Activated CD4-positive, alpha-beta T cell treated with anti-CD3 and anti-CD28 coated beads, Interleukin-2, amount 50 U/mL, for 48 hours (primary cell): ENCODE measurements at places on chromosomes 1 and 21.

DNA sequence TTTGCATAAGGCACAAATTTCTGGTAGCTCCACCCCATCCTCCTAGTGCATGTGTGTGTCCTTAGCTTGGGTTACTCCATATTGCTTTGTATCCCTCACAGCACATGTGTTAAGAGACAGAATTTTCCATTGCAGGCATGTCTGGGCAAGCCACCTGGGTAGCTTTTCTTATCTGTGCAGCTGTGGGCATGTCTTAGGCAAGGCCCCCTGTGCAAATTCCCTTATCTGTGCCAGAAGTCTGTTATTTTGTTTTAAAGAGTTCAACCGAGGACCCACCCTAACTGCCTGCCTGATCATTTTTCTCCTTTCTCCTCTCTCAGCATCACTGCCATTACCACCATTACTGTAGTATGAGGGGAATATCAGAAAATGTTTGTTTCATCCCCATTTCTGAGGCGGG is 131.9 kb downstream of the CYYR1 start:
- no peak for DNase-seq

- no peak for DNase-seq
Observed at GRCh38 chr1:5865774-5866173, 126.5 kb downstream of the NPHP4 start.

GRCh38 chr1:31064718-31065309 is 703 bp downstream of the PUM1 start:
- DNase-seq = no peak

DNA sequence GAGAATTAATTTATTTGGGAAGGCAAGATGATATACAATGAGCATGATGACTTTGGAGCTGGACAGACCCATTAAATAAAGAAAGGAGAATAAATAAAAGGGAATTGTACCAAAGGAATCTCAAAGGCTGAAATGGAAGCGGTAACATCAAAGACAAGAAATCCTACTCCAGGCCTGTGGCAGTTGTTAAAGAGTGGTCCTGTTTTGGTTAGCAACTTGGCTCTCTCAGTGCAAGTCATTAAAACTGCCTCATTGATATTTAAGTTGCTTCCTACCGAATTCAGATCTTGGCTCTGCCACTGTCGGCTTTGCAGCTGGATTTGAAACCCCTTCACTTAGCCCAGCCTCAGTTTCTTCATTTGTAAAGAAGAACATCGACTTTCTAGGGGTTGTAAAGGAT is 10.1 kb downstream of the TGFB2 start:
- DNase-seq = no peak

GRCh38 chr1:226661965-226662364 is 77.1 kb downstream of the ITPKB start:
- DNase-seq = no peak

DNA sequence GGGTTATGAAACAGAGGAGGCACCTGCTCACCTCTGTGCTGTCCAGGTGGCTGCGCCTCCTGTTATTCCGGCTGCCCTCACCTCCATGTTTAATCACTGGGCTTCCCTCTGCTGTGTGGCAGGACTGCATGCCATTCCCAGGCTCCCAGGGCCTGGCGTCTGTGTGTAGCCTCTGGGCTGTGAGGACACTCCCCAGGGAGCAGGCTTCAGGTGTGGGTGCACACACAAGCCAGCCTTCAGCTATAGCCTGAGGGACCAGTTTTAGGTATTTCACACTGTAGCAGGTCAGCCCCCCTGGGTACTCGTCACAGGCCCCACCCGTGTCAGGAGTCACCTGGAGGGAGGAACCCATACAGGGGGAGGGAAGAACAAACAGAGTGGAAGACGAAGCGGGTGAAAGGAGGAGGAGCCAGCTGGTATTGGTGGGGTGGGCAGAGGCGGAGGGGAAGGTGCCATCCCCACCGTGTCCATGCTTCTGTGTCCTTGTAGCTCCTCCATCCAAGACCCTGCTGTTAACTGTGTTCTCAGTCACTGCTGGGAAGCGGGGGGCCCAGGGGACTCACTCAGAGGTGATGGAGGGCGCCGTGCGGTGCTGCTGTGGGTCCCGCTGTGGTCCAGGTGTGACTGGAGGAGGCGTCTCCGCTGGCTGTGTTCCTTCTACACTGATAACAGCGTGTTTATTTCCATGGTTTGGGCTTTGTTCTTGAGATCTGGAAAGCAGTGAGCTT is 158.6 kb downstream of the PGBD5 start:
- no peak for DNase-seq

DNA sequence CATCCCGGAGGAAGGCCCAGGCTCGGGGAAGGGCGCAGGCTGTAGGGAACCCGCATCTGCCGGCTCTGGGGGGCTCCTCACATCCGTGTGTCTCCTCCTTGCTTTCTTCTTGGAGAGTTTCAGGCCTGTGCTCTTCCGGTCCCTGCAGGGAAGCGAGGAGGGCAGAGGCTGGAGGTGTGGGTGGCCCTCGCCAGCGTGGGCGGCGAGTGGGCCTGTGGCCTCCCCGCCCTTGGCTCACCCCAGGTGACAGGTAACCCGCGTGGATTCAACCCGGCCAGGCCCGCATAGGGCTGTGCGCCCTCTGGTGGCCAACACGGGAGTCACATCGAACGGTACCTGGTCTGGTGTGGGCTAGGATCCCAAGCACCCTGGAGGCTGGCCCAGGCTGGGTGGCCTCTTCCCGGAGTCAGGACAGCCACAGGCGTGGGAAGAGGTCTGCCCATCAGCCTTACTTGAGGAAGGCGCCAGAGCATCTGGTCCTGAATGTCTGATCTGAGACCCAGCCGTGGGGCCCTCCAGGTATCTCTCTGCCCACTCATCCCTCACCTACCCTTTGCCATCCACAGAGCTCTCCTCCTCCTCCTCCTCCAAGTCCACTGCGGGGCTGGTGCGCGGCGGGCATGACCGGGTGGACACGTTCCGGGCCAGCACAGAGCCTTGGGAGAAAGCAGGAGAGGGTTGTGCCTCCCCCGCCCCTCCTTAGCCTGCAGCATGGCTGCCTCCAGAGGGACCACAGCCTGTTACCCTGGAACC is 9.6 kb upstream of the TNFRSF25 start:
- peak; percentile 78 for DNase-seq

DNA sequence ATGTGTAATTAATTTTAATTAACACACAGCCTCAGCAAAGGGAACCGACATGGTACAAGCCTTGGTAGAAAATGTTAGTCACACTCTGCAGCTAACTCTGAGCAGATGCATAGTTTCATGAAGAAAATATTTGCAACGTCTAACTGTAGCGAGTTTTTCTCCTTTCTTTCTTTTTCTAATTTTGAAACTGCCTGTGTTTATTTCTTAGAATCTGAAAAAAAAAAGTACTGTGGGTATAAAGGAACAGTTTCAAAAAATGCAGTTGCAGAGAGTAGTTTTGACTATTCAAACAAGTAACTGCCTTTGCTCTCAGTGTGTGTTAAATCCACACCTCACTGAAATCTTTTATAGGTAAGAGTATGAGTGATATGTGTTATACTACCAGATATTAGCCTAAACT is 149.9 kb upstream of the C1orf105 start:
- no peak for DNase-seq

GRCh38 chr1:11682287-11682771 is 1.4 kb upstream of the MAD2L2 start:
- DNase-seq = no peak

GRCh38 chr1:173413271-173413707 is 63.8 kb upstream of the PRDX6 start:
- no peak for DNase-seq

DNA sequence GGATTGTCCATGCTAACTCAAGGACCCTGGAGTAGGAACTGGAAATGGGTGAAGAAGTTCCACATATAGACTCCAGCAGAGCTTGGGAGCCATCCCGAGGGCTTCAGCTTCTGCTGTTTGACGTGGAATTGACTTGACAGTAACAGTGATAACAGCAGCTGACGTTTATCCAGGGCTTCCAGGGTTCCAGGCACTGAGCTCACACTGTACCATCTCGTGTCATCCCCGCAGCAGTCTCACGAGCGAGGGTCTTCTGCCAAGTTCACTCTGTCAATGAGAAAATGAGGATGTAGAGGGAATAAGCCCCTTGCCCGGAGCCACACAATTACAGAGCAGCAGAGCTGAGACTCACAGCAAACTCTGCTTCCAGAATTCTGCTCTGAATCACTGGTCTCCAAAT is 447.7 kb downstream of the SIPA1L2 start:
- DNase-seq = no peak

DNA sequence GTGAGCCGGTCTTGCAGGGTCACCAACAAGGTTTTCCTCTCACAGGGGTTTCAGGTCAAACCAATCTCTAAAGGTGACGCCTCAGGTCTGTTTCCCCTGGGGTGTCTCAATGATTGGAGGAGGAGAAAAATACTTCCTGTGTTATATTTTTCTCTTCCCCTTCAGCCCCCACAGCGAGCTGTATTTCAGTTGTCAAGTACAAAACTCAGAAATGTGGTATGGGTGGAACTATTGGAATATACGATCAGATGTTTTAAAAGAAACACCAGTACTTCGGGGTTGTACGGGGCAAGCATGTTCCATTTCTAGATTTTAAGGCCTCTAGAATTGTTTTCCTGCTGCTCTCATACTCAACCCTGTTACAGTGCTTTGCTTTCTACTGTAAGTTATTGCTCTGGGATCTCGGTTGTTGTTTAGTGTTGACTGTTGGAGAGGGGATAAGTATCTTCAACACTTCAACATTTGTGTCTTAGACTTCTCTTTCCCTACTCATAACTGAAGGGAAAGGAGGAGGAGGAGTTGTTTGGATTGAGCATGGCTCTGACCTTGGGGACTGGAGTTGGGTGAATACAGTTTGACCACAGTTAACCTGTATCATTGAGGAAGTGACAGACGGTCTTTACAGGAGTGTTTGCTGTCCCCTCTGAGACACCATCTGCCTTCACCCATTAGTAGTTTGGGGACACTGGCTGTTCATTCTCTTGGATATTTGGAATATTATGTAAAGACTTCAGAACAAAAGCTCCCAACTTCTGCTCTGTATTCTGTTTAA is 2.0 kb downstream of the MAPKAPK2 start:
- no peak for DNase-seq

- DNase-seq = no peak
Observed at GRCh38 chr1:156439777-156440183, 60.8 kb downstream of the MEF2D start.

DNA sequence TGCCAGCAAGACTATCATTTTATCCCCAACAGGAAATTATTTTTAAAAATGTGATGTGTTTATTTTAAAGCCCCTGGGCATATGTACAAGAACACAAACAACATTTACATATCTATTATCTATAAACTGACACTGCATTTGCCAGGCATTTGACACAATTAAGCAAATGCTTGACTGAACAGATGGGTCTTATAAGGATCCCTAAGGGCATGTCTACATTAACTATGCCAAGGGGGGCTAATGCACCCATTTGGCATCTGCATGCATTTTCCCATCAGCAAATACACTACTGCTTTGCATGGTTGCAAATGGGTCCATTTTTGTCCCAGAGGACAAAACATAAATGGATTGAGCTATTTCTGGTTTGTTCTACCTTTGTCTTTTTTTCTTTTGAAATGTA is 884.8 kb upstream of the B3GALT2 start:
- DNase-seq = no peak

DNA sequence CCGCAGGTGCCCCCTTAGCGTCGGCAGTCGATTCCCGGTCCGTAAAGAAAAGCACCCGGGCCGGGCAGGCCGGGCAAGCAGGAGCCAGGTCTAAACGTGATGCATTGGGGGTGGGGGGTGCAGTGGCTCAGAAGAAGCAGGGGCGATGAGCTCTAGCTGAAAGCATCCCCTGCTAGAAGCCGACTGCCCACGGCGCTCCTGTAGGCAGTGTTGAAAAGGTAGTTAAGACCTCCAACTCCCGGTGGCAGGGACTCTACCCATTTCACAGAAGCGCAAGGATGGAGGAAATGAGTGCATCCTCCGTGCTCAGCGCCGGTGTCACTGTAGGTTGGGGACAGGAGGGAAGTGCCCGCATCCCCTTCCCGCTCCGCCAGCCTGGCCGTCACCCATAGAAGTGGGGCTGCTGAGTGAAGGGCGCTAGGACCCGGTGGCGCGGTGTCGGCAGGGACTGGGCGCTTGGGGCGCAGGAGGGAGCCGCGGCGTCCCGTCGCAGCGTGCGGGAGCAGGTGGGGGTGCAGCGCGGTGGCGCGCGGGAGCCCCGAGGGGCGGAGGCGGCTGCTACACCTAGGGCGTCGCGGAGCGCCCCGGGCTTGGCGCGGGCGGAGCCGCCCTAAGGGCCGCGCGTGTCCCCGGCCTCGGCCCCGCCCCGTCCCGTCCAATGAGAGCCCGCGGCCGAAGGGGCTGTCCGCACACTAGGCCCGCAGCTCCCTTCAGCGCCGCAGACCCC is at the start of gene WNT2B:
WNT2B (plus strand) TSS at position 688 of the 727 bp plus-strand sequence. CDS start 298 bp downstream, outside the sequence.
- DNase-seq = peak; percentile 48

DNA sequence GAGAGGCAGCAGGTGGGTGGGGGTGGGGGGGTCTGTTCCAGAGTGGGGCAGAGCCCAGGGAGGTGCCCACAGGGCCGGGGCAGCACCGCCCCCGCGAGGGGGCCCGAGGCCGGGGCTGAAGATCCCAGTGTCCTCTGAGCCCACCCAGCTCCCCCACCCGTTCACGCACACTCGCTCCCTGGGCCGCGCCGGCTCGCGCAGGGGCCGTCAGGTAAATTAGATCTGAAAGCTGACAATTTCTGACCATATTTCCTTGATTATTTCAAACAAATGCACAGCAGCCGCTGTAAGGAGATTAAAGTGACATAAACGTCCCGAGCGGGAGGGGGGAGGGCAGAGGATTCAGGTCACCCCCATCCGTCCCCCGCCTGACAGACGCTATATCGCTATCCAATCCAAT is 118.0 kb downstream of the CASZ1 start:
- no peak for DNase-seq

GRCh38 chr1:179807691-179808485 is 64.8 kb downstream of the FAM163A start:
- no peak for DNase-seq

- peak; percentile 70 for DNase-seq
Observed at GRCh38 chr1:154325583-154326545, 539 bp downstream of the ATP8B2 start.

- DNase-seq = no peak
Observed at GRCh38 chr1:11792106-11792505, 13.7 kb downstream of the MTHFR start.

GRCh38 chr1:2972879-2973575 is 48.2 kb upstream of the ACTRT2 start:
- DNase-seq = no peak

- no peak for DNase-seq
Observed at GRCh38 chr1:27166351-27166802, 11.5 kb upstream of the SLC9A1 start.

DNA sequence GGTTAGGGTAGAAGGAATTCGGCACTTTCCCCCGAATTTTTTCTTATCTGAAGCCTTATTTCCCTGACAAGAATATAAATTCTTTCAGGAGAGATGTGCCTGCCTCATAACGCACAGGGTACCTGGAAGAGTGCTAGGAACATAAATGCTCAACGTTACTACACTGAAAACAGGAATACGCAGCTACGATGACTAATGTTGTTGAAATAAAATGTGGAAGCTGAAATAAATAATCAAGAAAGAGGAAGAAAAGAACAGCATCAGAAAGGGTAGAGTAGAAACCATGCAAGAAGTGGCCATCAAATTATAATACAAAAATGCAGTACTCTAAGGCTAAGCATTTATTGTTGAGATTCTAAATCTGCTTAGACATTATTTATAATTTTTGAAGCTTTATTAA is 33.9 kb downstream of the SLC66A1 start:
- no peak for DNase-seq
